ENCODE measurements at places on chromosomes 5 and 9.
A peak's percentile ranks its signal among the peaks of the same experiment; 100 is the strongest.

DNA sequence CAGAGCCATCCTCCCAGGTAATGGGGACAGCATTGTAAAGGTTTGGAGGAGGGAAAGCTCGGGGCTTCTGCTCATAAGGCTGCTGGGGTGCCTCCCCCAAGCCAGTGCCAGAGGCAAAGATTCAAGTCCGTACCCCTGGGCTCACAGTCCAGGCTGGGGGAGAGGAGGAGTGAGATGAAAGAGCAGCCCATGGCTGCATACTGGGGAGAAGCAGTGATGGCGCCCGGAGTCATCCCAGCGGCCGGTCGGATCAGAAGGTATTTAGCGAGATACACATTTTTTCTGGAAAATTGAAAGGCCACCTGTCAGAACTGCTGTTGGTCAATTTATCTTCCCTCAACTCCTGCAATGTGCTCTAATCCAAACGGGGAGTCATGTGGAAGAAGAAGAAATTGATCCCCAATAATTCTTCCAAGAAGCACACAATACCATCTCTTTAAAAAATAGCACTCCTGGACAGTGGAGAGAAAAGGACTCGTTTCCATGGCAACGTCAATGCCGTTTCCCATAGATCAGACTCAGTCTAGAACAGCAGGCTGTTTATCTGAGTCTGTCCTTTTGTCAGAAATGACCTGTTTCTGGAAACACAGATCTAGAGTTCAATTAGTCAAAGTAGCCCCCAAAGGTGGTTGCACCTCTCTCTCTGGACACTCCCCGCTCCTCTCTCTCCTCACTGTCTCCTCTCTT is 65.9 kb downstream of the NSG2 start:
- DNase-seq = no peak
- H3K4me3 ChIP-seq = no peak overlapping the region
- no peaks in the 10 kb centered on the region for H3K36me3 ChIP-seq
- H3K4me1 ChIP-seq = no peaks in the 10 kb centered on the region

DNA sequence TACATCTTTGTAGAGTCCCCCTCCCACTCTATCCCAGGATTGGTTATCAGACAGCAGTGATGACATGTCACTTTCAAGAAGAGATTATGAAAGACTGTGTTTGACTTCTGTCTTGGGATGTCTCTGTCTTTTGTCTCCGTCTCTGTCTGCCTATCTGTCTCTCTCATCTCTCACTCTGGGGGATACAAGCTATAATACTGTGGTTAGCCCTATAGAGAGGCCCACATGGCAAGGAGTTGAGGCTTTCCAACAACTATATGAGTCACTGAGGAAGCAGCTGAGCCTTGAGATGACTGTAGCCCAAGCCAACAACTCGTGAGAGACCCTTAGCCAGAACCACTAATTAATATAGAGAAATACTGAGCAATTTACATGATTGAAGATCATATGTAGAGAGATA is 284.8 kb downstream of the PDE4D start:
- H3K4me3 ChIP-seq = no peak overlapping the region
- DNase-seq = no peak
- no peaks in the 10 kb centered on the region for H3K27me3 ChIP-seq
- no peaks in the 10 kb centered on the region for H3K4me1 ChIP-seq

DNA sequence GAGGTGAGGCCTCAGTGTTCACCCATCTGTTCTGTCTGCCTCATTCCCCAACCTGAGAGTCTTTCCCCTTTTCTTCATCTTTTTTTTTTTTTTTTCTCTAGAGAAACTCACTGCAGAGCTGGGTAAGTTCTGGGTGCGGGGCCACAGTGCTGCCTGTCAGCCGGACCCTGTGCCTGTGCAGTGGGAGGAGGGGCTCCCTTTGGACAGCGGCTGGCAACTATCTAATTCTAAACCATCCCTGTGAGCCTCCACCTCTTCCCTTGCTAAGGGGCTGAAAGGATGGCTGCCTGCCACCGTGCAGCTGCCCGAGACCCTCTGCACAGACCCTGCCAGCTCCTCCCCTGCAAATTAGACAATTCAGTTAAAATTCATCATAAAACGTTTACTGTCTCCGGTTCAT is 14.1 kb downstream of the BTNL9 start:
- peaks cover 84% of the 10 kb centered on the region for H3K27me3 ChIP-seq
- peaks cover 8% of the 10 kb centered on the region for H3K4me1 ChIP-seq
- peak overlapping the region; percentile 55 for H3K4me3 ChIP-seq
- H3K27ac ChIP-seq = peak overlapping the region; percentile 51
- no peak for DNase-seq

- H3K27me3 ChIP-seq = no peaks in the 10 kb centered on the region
- no peak overlapping the region for H3K4me3 ChIP-seq
- DNase-seq = no peak
These were observed 30.6 kb downstream of the VAV2 start for GRCh38 chr9:133961226-133962165.

GRCh38 chr5:135150767-135151166 is 116.7 kb upstream of the PITX1 start:
- no peaks in the 10 kb centered on the region for H3K4me1 ChIP-seq
- no peak overlapping the region for H3K4me3 ChIP-seq
- no peaks in the 10 kb centered on the region for H3K27me3 ChIP-seq
- no peaks in the 10 kb centered on the region for H3K36me3 ChIP-seq

- no peak overlapping the region for H3K27ac ChIP-seq
- H3K4me1 ChIP-seq = no peaks in the 10 kb centered on the region
- no peaks in the 10 kb centered on the region for H3K27me3 ChIP-seq
- DNase-seq = no peak
- no peak overlapping the region for H3K4me3 ChIP-seq
- no peaks in the 10 kb centered on the region for H3K36me3 ChIP-seq
These were observed 130.7 kb upstream of the TAF11L2 start for GRCh38 chr5:17367256-17367840.

DNA sequence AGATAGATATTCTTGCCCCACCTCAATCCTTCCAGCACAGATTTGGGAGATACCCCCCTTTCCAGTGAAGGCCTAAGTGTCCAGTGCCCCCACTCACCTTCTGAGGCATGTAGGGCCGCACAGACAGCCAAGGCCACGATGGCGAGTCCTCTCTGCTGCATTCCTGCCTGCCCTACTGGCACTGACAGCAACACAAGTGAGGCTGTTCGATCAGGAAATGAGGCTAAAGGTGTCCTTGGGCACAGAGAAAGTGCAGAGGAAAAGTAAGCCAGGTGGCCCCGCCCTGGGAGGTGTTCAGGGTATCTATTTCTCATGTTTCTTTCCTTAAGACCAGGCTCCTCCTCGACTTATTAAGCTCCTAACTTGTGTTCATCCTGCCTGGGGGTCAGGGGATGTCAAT is at the start of gene CCL28:
CCL28 (minus strand) TSS at position 236 of the 400 bp plus-strand sequence; CDS start at position 161, 75 bp downstream.
- H3K27me3 ChIP-seq = no peaks in the 10 kb centered on the region
- H3K4me1 ChIP-seq = no peaks in the 10 kb centered on the region
- no peak within 1 kb of the TSS for H3K27ac ChIP-seq

DNA sequence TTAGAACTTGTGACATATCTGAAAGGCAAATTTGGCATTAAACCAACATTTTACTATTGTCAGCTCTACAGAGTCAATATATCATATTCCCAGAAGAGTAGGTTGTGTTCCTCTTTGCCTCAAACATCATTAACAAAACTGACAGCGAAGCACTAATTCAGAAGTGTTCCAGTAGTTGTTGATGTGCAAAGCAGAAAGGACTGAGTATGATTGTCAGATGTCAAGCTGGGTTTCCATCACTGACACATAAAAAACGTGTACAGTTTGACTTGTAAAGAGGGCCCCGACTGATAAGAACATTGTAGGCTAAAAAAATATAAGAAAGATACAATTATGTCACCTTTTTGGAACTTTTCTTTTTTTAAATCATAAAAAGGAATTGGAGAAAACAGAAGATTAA is 101.5 kb upstream of the ZNF608 start:
- DNase-seq = no peak
- H3K36me3 ChIP-seq = no peaks in the 10 kb centered on the region
- H3K4me3 ChIP-seq = no peak overlapping the region
- H3K27ac ChIP-seq = no peak overlapping the region
- H3K27me3 ChIP-seq = no peaks in the 10 kb centered on the region
- peaks cover 6% of the 10 kb centered on the region for H3K4me1 ChIP-seq

DNA sequence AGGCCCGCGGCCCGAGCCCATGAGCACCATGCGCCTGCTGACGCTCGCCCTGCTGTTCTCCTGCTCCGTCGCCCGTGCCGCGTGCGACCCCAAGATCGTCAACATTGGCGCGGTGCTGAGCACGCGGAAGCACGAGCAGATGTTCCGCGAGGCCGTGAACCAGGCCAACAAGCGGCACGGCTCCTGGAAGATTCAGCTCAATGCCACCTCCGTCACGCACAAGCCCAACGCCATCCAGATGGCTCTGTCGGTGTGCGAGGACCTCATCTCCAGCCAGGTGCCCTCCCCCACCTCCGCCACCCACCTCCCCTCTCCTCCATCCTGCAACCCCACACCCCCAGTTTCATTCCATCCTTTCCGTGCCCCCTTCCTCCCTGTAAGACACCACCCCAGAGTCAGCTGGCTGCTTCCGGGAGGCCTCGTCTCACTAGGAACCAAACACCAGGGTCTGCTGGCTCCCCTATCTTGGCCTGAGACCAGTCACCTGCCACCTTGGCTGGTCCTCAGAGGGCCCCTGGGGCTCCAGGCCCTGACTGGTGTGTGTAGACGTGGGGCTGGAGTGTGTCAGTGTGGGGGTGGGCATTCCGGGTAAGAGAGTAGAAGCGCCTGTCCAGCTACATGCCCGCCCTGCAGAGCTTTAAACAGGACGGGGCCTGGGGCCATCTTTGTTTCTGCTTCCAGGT is 655 bp downstream of the GRIN1 start:
- no peaks in the 10 kb centered on the region for H3K4me1 ChIP-seq
- H3K4me3 ChIP-seq = no peak overlapping the region
- H3K27me3 ChIP-seq = peaks cover 76% of the 10 kb centered on the region
- no peak overlapping the region for H3K27ac ChIP-seq
- H3K36me3 ChIP-seq = no peaks in the 10 kb centered on the region
- peak; percentile 40 for DNase-seq

DNA sequence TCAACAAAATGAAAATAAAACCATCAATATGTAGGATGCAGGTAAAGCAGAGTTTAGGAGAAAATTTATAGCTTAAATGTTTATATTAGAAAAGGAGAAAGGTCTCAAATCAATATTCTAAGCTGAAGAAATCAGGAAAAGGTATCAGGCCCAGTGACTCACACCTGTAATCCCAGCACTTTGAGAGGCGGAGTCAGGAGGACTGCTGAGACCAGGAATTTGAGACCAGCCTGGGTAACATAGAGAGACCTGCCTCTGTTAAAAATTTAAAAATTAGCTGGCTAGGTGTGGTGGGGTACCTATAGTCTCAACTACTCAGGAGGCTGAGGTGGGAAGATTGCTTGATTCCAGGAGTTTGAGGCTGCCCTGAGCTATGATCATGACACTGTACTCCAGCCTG is 32.2 kb downstream of the CCDC69 start:
- peak; percentile 10 for DNase-seq
- H3K4me1 ChIP-seq = peaks cover 12% of the 10 kb centered on the region
- H3K27ac ChIP-seq = no peak overlapping the region
- H3K27me3 ChIP-seq = no peaks in the 10 kb centered on the region
- no peak overlapping the region for H3K4me3 ChIP-seq

GRCh38 chr9:1238407-1238806 is 188.2 kb downstream of the DMRT2 start:
- no peak overlapping the region for H3K4me3 ChIP-seq
- H3K36me3 ChIP-seq = no peaks in the 10 kb centered on the region
- no peaks in the 10 kb centered on the region for H3K27me3 ChIP-seq
- no peak overlapping the region for H3K27ac ChIP-seq

- H3K4me1 ChIP-seq = no peaks in the 10 kb centered on the region
- no peak overlapping the region for H3K27ac ChIP-seq
- H3K4me3 ChIP-seq = no peak overlapping the region
These were observed 33.5 kb downstream of the INSYN2B start for GRCh38 chr5:169946743-169947295.

DNA sequence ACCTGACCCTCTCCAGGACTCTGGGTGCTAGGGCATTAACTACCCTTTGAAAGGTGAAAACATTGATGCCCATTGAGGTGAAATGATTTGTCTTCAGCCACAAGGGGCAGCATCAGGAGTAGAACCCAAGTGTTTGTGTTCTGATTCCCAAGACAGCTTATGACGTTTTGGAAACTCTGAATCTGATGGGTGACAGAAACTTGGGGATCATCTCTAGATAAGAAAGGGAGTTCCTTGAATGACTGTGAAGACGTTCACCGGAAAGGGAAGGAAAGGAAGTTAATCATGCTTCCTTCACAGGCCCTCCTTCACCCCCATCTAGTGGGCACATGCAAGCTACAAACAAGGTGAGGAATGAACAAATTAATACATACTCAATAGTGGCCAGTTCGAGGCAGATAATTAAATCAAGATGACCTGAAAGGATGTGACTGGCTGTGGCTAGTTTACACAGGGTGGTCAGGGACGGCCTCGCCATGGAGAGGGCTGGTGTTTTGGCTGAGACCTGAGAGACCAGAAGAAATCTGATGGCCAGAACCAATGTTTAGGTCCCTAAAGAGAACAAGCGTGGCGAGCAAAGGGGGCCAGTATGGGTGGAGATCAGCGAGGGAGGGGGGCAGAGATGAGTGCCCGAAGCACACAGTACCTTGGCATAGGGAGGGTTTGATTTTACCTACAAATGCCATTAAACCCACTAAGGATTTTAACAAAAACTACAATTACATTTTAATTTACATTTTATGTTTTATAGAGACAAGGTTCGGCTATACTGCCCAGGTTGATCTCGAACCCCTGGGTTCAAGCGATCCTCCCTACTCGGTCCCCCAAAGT is 937 bp upstream of the SLC26A2 start:
- peak overlapping the region; percentile 76 for H3K4me3 ChIP-seq
- H3K27me3 ChIP-seq = no peaks in the 10 kb centered on the region
- H3K27ac ChIP-seq = peak overlapping the region; percentile 96
- peaks cover 10% of the 10 kb centered on the region for H3K4me1 ChIP-seq
- no peaks in the 10 kb centered on the region for H3K36me3 ChIP-seq

GRCh38 chr5:124856726-124857125 is 110.3 kb upstream of the ZNF608 start:
- no peak for DNase-seq
- H3K4me3 ChIP-seq = no peak overlapping the region

DNA sequence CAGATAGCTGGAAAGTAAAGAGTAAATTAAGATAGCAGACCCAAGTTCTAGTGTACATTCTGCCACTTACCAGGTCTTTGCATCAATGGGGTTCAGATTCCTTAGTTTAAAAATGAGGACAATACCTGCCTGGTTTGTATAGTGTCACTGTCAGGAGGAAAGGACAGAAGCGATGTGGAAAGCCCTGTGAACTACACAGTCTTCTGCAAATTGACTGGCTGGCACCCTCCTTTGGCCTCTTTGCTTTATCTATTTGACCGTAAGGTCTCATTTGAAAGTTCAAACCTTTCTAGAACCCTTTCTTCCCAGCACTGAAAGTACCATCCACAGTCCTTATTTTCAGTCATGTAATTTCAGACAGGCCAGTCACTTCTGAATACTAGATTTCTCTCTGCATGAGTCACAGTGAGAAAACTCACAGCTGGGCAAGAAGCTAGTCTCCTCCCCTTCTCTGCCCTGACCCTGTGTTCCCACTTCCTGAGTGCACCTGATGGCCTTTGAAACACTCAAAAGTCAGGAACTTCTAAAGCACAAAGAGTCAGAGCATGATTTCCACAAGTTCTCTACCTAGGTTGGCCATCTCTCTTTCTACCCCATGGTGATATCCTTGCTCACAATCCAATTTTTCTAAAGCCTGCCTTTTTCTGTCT is 91.3 kb upstream of the RASEF start:
- H3K27ac ChIP-seq = peak overlapping the region; percentile 34
- H3K4me1 ChIP-seq = no peaks in the 10 kb centered on the region
- H3K4me3 ChIP-seq = no peak overlapping the region
- no peaks in the 10 kb centered on the region for H3K27me3 ChIP-seq
- DNase-seq = no peak
- no peaks in the 10 kb centered on the region for H3K36me3 ChIP-seq

Data from upper lobe of right lung (tissue), 1 donor.